8988T (cell line): ENCODE measurements at places on chromosomes 1 and 21.

DNA sequence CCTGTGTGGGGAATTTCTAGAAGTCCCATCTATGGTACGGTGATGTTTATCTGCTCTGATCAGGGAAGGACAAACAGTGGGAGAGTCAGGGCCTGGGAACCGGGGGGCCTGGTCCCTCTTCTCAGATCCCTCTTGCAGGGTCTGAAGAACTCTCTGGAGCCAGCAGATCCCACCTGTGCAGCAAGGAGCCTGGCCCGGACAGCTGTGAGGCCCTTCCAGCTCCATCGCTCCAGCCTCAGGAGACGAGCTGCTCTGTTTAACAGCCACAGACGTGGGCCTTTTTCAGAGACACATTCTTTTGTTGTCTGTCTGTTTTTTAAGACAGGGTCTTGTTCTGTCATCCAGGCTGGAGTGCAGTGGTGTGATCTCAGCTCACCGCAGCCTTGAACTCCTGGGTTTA lies 14.5 kb downstream of the C1orf174 start:
- no peak for DNase-seq

- DNase-seq, result no peak
These were observed 378.5 kb downstream of the SMYD3 start for GRCh38 chr1:246128494-246129069.

DNA sequence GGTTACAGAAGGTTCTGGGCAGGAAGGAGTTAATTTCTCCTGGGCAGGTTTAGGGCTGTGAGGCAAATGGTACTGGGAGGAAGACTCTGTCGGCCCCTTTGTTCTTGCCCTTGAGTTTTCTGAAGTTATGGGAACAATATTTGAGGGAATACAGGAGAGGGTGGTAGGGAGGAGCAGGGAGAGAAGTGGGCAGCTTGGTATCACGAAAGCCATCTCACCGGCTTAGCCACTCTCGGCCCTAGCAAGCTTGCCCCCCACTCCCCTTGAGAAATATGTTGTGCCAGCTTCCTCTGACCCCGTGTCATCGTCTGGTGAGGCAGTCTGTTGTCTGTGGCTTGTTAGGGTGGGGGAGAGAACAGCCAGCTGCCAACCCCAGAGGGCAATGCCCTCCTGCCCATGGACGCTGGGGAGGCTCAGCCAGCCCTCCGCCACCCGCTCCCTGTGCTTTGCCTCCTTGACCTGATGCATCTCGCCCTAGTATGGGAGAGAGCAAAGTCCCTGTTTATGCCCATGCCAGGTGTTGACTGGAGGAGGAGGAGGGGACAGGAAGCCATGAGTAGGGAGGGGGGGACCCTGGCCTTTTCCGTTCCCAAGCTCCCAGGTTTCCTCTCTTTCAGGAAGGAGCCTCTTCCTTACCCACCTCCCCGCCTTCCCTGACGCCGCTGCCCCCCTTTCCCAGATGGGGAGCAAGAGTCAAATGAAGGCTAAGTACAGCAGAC lies 1.2 kb downstream of the EFNA1 start:
- no peak for DNase-seq

DNA sequence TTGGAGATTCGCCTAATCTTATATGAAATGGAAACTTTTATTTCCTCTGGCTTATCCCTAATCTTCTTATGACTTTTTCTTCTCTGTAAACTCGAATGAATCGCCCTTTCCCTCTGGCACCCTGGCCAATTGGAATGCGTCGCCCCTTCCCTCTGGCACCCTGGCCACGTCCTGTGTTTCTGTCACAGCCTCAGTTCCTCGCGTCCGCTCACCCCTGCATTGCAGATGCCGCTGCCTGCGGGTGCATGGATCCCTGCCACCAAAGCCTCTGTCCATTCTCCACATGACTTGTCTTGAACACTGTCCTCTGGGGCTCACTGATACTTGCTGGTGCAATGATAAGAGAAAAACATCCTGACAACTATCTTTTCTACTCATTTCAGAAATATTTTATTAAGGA lies 104.6 kb downstream of the ADARB1 start:
- DNase-seq, result no peak

- DNase-seq, result no peak
These were observed 796.3 kb downstream of the BRINP3 start for GRCh38 chr1:189681252-189681919.

DNA sequence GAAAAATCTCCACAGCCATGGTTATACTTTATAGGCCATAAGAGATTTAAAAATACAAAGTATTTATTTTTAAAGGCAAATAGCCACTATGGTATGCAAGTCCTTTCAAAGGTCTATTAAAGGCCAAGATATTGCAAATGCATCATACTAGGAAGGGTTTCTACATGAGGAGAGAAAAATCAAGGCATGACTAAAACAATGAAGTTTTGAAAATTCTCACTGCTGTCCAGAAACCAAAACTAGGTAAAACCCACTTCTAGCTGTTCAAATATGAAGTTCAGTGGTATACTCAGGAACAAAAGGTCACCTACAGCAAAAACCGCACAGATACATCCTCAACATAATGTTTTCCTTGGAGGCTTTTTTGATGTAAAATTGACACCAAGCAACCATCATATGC lies 75.0 kb downstream of the EPS15 start:
- DNase-seq, result no peak

GRCh38 chr1:6535214-6535613 lies 19.1 kb downstream of the NOL9 start:
- DNase-seq, result no peak

DNA sequence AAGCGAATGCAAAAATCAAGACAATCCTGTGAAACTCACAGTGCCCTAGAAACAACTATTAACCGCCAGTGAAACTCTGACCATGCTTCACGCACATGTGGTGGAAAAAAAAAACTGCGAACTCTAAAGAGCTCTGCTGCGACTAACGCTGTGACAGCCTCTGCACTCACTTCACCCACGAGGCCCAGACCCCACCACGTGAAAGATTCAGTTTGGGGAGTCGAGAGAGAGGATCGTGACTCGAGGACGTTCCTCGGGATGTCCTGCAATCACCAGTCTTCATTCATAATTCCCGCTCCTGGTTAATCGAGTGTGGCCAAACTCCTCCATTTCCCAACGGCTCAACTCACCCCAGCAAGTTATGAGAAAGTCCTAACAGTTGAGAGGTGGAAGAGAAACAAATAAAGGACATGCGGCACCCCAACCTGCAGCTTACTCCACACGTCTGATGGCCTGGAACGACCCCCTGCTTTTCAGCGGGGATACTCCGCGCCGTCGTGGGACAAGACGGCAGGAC lies 1.1 kb downstream of the SERBP1 start:
- DNase-seq, result no peak

GRCh38 chr1:198845271-198845670 lies 206.4 kb downstream of the PTPRC start:
- DNase-seq, result no peak

DNA sequence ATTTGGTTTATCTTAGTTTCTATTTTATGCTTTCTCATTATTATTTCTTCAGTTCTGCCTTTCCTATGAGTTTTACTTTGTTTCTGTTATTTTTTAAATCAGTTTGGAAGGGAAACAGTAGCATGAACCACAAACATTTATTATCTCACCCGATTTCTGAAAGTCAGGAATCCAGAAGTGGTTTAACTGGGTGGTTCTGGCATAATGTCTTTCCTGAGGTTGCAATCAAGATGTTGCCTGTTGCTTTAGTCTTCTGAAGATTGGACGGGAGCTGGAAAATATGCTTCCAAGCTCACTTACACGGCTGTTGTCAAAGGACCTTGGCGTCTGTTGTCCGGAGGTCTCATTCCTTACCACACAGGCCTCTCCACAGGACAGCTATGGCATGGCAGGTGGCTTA lies 50.4 kb downstream of the SNRPE start:
- DNase-seq, result no peak

DNA sequence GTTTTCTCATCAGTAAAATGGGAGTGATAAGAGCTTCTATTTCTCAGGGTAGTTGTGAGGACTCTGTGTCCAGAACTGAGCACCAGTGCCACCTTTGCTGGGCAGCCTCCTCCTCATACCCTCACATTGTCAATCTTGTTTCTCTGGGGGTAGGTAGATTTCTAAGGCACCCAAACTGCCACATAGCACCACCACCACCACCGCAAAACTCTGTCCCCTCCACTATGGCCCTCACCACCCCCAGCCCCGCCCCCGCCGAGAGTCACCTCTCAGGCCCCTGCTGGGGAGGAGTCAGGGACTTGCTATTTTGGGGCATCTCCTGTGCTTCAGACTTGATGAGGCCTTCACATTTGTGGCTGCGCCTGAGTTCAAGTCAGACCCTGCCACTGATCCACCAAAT lies 549.2 kb downstream of the PTPRU start:
- DNase-seq, result no peak

- DNase-seq, result peak; percentile 3
These were observed 137.8 kb downstream of the PTPRC start for GRCh38 chr1:198776602-198777029.

DNA sequence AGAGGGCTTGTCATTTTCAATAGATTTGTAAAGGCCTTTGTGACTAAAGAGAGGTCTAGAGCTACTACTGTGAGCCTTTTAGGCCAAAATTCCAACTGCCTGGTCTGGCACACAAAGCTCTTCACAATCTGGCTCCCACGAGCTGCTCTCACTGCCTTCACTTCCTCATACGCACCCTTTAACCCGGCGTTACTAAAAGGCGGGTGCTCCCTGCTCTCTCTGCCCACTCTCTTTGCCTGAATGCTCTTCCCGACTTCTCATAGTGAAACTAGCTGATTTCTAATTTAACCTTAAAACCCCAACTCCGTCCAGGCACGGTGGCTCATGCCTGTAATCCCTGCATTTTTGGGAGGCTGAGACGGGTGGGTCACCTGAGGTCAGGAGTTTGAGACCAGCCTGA lies 14.2 kb downstream of the BSDC1 start:
- DNase-seq, result no peak

DNA sequence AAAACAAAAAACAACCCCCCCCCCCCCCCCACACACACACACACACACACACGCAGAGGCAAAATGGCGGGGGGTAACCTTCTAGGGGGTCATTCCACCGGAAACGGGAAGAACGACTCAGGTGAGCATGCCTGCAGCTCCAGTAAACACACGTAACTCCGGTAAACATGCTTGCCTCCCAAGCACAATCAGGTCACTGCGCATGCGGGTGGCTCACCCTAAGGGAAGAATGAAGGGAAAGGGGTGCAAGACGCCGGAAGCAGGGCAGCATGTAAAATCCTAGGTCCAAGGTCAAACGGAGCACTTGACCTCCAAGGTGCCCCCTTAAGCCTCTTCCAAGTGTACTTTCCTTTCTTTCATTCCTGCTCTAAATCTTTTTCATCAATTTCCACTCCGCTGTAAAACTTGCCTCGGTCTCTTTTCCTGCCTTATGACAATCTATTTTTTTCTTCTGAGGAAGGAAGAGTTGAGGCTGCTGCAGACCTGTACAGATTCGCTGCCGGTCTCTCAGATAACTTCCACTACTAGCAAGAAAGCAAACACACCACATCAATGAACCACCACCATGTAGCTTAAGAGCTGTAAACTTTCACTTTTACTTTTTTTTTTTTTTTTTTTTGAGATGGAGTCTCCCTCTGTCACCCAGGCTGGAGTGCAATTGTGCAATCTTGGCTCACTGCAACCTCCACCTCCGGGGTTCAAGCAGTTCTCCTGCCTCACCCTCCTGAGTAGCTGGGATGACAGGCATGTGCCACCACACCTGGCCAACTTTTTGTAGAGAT lies 21.0 kb upstream of the CBR3 start:
- DNase-seq, result no peak

DNA sequence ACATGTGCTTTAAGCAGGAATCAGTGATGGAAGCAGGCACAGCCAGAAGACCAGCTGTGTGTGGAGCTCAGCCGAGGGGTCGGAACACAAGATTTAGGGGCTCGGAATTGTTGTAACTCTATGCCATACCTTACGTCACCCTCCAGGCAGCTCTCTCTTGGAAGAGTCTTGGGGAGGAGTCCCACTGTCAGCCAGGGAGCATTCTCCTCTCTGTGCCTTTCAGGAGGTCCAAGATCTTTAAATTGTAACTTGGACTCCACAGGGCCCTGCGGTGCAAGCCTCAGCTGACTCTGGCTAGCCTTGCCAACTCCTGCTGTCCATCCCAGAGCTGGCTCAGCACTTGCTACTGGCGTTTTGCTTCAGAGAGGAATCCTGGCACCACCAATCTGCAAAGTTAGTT lies 26.4 kb upstream of the ROR1 start:
- DNase-seq, result no peak

- DNase-seq, result no peak
These were observed 62.0 kb downstream of the TNN start for GRCh38 chr1:175129644-175129996.

- no peak for DNase-seq
These were observed 12.1 kb upstream of the DEGS1 start for GRCh38 chr1:224170748-224171478.

GRCh38 chr1:54474310-54475251 lies 68.4 kb upstream of the SSBP3 start:
- DNase-seq, result no peak

DNA sequence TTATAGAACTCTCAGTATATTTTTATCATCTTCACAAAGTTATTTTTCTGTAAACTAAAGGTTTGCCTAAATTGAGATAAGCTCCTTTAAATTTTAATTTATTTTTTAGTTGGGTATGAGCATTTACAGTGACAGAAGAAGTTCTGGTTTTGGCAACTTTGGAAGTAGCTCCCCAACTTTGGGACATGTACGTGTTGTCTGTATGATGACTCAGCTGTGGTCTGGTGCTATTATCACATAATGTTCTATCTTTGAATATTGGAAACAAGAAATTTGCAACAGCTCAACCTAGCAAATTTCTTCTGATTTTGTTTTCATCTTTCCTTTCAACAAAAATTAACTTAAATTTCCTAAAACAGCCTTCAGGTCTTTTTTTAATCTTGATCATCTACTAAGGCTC lies 46.6 kb upstream of the C1orf105 start:
- DNase-seq, result no peak

- DNase-seq, result no peak
These were observed 1.6 kb upstream of the CTSK start for GRCh38 chr1:150809651-150810050.

DNA sequence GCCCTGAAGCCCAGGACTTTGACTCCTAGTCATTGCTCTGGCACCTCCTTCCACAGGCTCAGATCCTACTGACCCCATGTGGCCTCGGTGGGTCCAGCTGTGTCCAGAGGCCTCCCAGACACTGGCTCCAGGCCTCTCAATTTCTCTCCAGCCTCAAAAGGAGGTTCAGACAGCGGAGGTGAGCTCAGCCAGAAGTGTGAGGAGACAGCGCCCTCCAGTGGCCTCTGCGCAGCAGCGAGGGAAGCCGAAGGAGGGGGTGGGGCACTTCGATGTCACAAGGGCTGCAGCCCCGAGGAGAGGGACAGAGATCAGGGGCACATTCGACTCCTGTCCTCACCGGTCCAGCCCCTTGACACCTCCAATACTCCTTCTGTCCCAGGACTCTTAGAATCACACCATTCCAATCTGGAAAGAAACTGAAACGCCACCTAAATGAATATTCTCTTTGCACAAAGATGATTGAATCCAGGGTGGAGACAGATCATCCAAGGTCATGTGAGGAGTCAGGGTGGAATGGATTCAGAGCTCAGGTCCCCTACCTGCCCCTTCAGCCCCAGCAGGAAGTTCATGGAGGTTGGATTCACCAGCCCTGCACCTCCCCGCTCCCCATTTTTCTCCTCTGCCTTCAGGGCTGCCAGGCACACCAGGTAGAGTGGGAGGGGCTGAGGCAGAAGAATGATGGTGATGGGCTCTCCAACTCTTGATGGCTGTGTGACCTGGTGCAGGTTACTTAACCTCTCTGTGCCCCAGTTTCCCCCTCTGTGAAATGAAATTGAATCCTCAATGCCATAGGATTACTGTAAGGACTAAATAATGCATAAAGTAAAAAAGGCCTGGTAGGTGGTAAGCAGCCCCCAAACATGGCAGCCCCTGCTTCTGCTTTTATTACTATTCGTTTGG lies 34.8 kb upstream of the ZBTB40 start:
- peak; percentile 63 for DNase-seq

GRCh38 chr21:20570824-20571232 lies 427.4 kb upstream of the NCAM2 start:
- no peak for DNase-seq
